Naive thymus-derived CD4-positive, alpha-beta T cell (primary cell): ENCODE measurements at places on chromosomes 1 and 21. TPM values are rescaled to one million over a fixed set of nuclear protein-coding genes. Genes with fewer than 3 reads are reported as not detected.

- no peak overlapping the region for H3K4me3 ChIP-seq
- no peaks in the 10 kb centered on the region for H3K4me1 ChIP-seq
- no peaks in the 10 kb centered on the region for H3K36me3 ChIP-seq
- H3K27me3 ChIP-seq, result no peaks in the 10 kb centered on the region
- no peak overlapping the region for H3K27ac ChIP-seq
Observed at GRCh38 chr1:113676524-113676923, 82.8 kb downstream of the PHTF1 start.

GRCh38 chr1:151547119-151547899 is 7.2 kb downstream of the TUFT1 start:
- no peaks in the 10 kb centered on the region for H3K36me3 ChIP-seq
- no peaks in the 10 kb centered on the region for H3K27me3 ChIP-seq
- no peak for DNase-seq
- no peak overlapping the region for H3K27ac ChIP-seq

DNA sequence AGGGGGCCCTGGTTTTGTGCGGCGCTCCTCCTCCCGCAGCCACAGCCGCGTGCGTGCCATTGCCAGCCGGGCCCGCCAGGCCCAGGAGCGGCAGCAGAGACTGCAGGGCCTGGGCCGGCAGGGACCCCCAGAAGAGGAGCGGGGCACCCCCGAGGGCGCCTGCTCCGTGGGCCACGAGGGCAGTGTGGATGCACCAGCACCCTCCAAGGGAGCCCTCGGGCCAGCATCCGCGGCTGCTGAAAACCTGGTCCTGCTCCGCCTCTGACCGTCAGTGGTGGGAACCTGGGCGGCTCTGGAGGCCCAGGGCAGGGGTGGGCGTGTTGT is 21.5 kb downstream of the PANK4 start:
- no peaks in the 10 kb centered on the region for H3K27me3 ChIP-seq
- peaks cover 27% of the 10 kb centered on the region for H3K36me3 ChIP-seq
- H3K4me3 ChIP-seq, result no peak overlapping the region
- DNase-seq, result no peak

- no peak for DNase-seq
- no peaks in the 10 kb centered on the region for H3K4me1 ChIP-seq
- H3K27ac ChIP-seq, result no peak overlapping the region
- H3K36me3 ChIP-seq, result no peaks in the 10 kb centered on the region
- H3K27me3 ChIP-seq, result no peaks in the 10 kb centered on the region
Observed at GRCh38 chr1:159120317-159120716, 43.8 kb upstream of the AIM2 start.

GRCh38 chr1:70025846-70026245 is 179.5 kb downstream of the LRRC40 start:
- no peak overlapping the region for H3K4me3 ChIP-seq
- H3K36me3 ChIP-seq, result no peaks in the 10 kb centered on the region
- no peak for DNase-seq
- no peaks in the 10 kb centered on the region for H3K27me3 ChIP-seq
- H3K4me1 ChIP-seq, result no peaks in the 10 kb centered on the region

GRCh38 chr1:115839029-115839678 is 1.8 kb downstream of the NHLH2 start:
- no peaks in the 10 kb centered on the region for H3K27me3 ChIP-seq
- H3K4me3 ChIP-seq, result no peak overlapping the region
- H3K27ac ChIP-seq, result no peak overlapping the region
- DNase-seq, result peak; percentile 23
- H3K4me1 ChIP-seq, result no peaks in the 10 kb centered on the region

The GSTM5 gene
- 0.20 TPM in 1 of 2 replicates, not detected in the other for total RNA-seq

GRCh38 chr1:211324992-211325775 is 1.4 kb upstream of the TRAF5 start:
- peaks cover 38% of the 10 kb centered on the region for H3K4me1 ChIP-seq
- H3K4me3 ChIP-seq, result no peak overlapping the region
- no peaks in the 10 kb centered on the region for H3K36me3 ChIP-seq
- no peaks in the 10 kb centered on the region for H3K27me3 ChIP-seq
- DNase-seq, result no peak
- H3K27ac ChIP-seq, result no peak overlapping the region

The GPA33 gene
- total RNA-seq, result 5.1 and 5.4 TPM in 2 replicates

GRCh38 chr1:175477786-175478185 is 265.6 kb downstream of the TNR start:
- no peaks in the 10 kb centered on the region for H3K36me3 ChIP-seq
- no peaks in the 10 kb centered on the region for H3K4me1 ChIP-seq
- no peaks in the 10 kb centered on the region for H3K27me3 ChIP-seq
- no peak overlapping the region for H3K27ac ChIP-seq
- no peak for DNase-seq
- no peak overlapping the region for H3K4me3 ChIP-seq

The TRIM67 gene
- total RNA-seq, result not detected

GRCh38 chr21:43865540-43866259 is 677 bp downstream of the AGPAT3 start:
- H3K27me3 ChIP-seq, result no peaks in the 10 kb centered on the region
- peak overlapping the region; percentile 62 for H3K4me3 ChIP-seq
- H3K4me1 ChIP-seq, result peaks cover 17% of the 10 kb centered on the region
- peak; percentile 58 for DNase-seq
- H3K36me3 ChIP-seq, result no peaks in the 10 kb centered on the region
- peak overlapping the region; percentile 72 for H3K27ac ChIP-seq

The ACTN2 gene
- not detected for total RNA-seq

The GNAT2 gene
- 0.39 TPM in 1 of 2 replicates, not detected in the other for total RNA-seq

DNA sequence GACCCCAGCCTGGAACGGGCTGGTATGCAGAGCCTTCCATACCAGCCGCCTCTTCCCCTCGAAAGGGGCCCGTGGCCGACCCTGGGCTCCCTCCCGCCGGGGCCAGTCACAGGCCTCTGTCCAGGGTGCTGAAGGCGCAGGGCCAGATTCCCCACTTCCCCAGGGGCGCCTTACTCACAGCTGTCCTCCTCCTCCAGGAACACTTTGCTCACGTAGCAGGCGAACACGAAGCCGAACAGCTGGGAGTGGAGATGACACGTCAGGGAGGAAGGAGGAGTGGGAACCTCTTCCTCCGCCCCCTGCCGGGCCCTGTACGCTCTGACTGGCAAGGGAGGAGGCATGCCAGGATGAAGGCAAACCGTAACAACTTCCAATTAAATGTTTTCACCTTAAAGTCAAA is 57.3 kb downstream of the NKAIN1 start:
- H3K4me1 ChIP-seq, result no peaks in the 10 kb centered on the region
- peaks cover 3% of the 10 kb centered on the region for H3K27me3 ChIP-seq
- no peaks in the 10 kb centered on the region for H3K36me3 ChIP-seq
- peak; percentile 45 for DNase-seq

- DNase-seq, result no peak
- no peak overlapping the region for H3K27ac ChIP-seq
- no peak overlapping the region for H3K4me3 ChIP-seq
- no peaks in the 10 kb centered on the region for H3K27me3 ChIP-seq
- no peaks in the 10 kb centered on the region for H3K36me3 ChIP-seq
Observed at GRCh38 chr1:53133261-53134041, 9.0 kb downstream of the SLC1A7 start.

- no peaks in the 10 kb centered on the region for H3K27me3 ChIP-seq
- no peak overlapping the region for H3K27ac ChIP-seq
- H3K4me1 ChIP-seq, result no peaks in the 10 kb centered on the region
- no peak for DNase-seq
- no peaks in the 10 kb centered on the region for H3K36me3 ChIP-seq
Observed at GRCh38 chr1:28428990-28429520, 59.5 kb downstream of the PHACTR4 start.

DNA sequence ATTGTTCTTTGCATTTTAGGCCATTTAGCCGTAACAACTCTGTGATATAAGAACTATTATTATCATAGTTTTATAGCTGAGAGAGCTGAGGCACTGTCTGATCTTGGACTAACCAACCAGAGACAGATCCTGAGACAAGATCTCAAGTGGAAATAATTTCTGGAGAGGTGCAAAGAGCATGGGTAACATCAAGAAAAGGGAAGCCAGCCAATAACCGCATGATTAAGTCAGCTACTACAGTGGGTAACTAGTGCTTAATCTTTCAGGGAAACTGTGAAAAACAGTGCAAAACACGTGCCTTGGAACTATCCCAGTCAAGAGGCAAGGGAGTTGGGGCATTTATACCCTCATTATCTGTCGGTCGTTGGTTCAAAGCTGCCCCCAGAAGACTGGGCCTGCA is 105.8 kb downstream of the OMA1 start:
- H3K36me3 ChIP-seq, result no peaks in the 10 kb centered on the region
- no peak overlapping the region for H3K4me3 ChIP-seq
- H3K27ac ChIP-seq, result no peak overlapping the region
- H3K27me3 ChIP-seq, result no peaks in the 10 kb centered on the region
- no peaks in the 10 kb centered on the region for H3K4me1 ChIP-seq
- no peak for DNase-seq

- no peaks in the 10 kb centered on the region for H3K4me1 ChIP-seq
- no peak overlapping the region for H3K27ac ChIP-seq
- no peaks in the 10 kb centered on the region for H3K27me3 ChIP-seq
Observed at GRCh38 chr1:93739472-93739871, 57.8 kb upstream of the BCAR3 start.

DNA sequence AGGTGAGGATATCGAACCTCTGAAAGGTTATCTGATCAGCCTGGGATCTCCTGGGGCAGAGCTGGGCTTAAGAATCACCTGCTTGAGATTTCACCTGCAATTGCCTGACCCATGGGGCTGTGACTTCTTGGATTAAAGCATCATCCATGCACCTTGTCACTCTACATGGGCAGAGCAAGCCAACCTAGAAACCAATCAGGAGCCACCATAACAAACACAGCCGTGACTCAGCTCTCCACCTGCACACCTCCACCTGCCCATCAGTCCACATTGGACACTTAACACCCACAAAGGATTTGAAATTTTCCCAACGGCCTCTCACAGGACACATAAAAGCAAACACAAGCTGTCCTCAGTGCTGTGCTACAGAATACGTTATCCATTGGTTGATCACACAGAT is 35.1 kb upstream of the ETS2 start:
- H3K27ac ChIP-seq, result no peak overlapping the region
- no peak overlapping the region for H3K4me3 ChIP-seq
- DNase-seq, result no peak
- peaks cover 24% of the 10 kb centered on the region for H3K4me1 ChIP-seq
- H3K36me3 ChIP-seq, result no peaks in the 10 kb centered on the region

- H3K4me1 ChIP-seq, result peaks cover 5% of the 10 kb centered on the region
- no peak for DNase-seq
- H3K27ac ChIP-seq, result peak overlapping the region; percentile 13
Observed at GRCh38 chr1:151210830-151211229, 12.5 kb downstream of the PIP5K1A start.

The GBP6 gene
- total RNA-seq, result 0.19 TPM

GRCh38 chr21:43726686-43727518 is 8.0 kb downstream of the PDXK start:
- H3K27ac ChIP-seq, result no peak overlapping the region
- no peak for DNase-seq
- H3K4me1 ChIP-seq, result peaks cover 14% of the 10 kb centered on the region
- H3K4me3 ChIP-seq, result no peak overlapping the region

The PROX1 gene
- not detected for total RNA-seq

DNA sequence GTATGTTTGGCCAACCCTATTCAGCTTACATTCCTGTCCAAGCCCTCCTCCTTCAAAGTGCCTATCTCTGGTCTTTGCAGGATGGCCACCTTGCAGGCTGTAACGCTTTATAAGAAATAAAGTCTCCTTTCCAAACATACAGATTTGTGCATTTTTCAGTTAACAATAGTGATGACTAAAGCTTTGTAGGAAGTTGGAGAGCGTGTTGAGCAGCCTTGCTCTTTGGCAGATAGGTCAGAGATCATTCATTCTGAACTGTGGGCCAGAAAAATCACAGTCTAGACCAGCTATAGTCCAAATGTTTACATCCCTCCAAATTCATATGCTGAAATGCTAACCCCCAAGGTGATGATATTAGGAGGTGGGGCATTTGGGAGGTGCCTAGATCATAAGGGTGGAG is 34.0 kb upstream of the FAM89A start:
- H3K4me3 ChIP-seq, result no peak overlapping the region
- no peaks in the 10 kb centered on the region for H3K4me1 ChIP-seq
- no peak for DNase-seq
- no peaks in the 10 kb centered on the region for H3K36me3 ChIP-seq
- no peaks in the 10 kb centered on the region for H3K27me3 ChIP-seq

The CHRM3 gene
- total RNA-seq, result 0.16 TPM

- H3K4me1 ChIP-seq, result no peaks in the 10 kb centered on the region
Observed at GRCh38 chr1:202056644-202057334, 46.4 kb downstream of the ELF3 start.

GRCh38 chr1:236039740-236040685 is 24.9 kb downstream of the NID1 start:
- no peak overlapping the region for H3K27ac ChIP-seq
- H3K36me3 ChIP-seq, result no peaks in the 10 kb centered on the region
- no peaks in the 10 kb centered on the region for H3K27me3 ChIP-seq
- no peak for DNase-seq
- no peak overlapping the region for H3K4me3 ChIP-seq

The ATP1A4 gene
- total RNA-seq, result 0.71 TPM
